Inflammatory macrophage treated with lipopolysaccharide for 1 hour (primary cell): ENCODE measurements at places on chromosomes 3 and 15.

DNA sequence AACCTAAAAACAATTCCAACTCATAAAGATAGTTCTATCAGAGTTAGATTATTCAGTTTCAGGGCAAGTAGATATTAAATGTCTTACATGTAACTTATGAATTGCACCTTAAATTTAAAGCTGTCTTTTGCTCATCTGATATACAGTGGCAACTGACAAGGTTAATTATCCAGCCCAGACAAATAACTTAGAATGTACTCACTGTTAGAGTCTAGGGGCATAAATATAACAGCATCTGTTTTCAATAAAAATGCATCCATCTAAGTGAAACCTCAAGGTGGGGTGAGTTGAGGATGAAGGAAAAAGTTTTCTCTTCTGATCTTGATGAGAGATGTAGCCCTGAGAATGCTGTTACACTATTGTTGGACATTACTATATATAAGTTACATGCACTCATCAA, 112.6 kb downstream of the FBN1 start:
- no peak for DNase-seq

GRCh38 chr3:49495023-49495422, 25.0 kb downstream of the DAG1 start:
- peak; percentile 48 for DNase-seq

DNA sequence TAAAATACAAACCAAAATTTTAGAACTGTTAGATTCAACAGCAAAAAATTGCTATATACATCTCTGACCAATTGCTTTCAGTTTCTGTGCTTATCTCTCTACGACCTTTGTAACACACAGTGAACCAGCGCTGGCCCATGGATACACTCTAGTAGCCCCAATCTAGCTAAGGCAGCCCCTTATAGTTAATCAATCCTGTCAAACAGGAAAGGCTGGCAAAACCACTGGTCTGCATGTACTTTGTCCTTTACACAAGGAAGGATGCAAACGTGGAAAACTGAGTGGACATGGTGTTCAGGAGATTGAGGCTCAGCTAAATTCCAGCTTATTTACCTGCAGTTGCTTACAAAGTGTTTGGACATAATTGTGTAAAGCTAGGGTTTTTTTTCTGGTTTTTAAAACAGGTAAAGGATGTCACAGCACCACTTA, 25.9 kb downstream of the ADGRG7 start:
- no peak for DNase-seq

DNA sequence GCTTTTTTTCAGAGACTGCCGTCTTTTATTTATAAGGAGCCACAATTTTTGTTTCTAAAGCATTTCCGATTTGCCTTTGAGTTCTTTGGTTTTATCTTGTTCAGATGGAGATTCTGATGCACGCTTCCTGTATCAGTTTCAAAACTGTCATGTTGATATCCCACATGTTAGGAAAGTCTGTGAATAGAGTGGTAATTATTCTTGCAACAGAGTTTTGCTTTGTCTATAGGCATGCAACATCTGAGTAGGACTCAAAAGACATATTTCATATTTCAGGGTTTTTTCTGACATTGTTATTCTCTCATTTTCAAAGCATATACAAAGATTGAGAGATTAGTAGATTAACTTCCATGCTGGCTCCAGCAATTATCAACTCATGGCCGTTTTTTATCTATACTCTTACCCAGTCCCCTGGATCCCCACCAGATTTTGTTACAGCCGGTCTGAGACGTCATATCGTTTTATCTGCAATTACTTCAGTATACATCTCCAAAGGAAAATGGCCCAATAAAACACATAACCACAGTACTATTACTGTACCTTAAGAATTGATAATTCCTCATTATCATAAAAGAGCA, 22.4 kb downstream of the PAQR5 start:
- peak; percentile 65 for DNase-seq

DNA sequence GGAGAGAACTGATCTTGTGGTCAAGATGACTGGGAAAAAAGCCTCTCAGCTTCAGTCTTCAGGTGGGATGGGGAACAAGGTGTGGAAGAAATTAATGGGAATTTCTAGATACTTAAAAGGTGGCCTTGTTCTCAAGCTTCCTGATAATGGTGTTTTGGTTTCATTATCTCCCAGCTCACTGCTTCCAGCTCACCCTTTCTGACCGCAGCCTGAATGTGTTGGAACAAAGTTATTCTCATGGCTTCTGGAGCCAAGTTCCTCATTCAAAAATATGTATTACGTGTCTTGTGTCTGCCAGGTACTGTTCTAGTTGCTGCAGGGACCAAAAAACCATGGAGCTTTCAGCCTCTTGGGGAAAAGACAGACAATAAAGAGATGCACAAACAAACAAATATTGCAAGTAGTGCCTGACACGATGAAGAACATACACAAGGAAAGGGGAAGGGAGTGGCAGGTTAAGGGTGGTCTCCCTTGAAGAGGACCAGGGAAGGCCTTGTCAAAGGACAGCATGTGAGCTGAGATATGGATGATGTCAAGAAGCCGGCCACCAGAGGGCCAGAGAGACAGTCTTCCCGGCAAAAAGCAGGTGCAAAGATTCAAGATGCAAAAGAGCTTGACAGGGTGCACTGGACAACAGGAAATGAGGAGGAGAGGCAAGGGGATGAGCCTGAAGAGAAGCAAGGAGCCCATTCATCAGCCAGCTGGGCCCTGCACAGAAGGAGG, 35.5 kb downstream of the ARRDC4 start:
- peak; percentile 56 for DNase-seq

GRCh38 chr3:12947504-12948369, 106.4 kb upstream of the RPL32 start:
- DNase-seq: no peak

- DNase-seq: no peak
Observed at GRCh38 chr15:43948691-43949325, 122.0 kb downstream of the WDR76 start.

- peak; percentile 92 for DNase-seq
Observed at GRCh38 chr15:44735482-44736180, 697 bp upstream of the TRIM69 start.

DNA sequence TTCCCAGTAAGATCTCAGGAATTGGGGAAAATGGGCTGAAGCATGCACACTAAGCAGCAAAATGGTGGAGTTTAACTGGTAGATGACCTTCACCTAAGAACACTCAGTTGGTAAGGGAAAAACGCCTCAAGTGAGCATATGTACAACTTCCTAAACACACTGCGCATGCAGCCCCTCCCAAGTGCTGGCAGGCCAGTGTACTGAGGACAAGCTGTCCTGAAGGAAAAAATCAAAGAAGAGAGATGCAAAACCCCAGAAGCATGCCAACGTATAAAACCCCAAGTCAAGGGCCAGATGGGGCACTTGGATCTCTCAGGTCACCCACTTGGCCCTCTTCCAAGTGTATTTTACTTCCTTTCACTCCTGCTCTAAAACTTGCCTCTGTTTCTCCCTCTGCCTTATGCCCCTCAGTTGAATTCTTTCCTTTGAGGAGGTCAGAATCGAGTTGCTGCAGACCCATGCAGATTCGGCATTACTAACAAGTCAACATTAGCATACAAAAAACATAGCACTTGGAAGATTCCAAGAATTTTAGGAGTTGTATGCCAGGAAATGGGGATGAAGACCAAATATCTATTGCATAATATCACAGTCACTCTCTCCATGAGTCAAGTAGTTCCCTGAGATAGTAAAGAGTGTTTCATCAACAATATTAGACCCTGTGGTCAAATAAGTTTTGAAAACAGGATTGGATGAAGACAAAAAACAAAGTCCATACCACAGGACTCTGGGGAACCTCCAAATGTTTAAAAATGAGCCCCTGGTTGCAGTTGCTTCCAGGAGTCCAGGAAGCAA, 10.8 kb upstream of the FYCO1 start:
- DNase-seq: peak; percentile 29

DNA sequence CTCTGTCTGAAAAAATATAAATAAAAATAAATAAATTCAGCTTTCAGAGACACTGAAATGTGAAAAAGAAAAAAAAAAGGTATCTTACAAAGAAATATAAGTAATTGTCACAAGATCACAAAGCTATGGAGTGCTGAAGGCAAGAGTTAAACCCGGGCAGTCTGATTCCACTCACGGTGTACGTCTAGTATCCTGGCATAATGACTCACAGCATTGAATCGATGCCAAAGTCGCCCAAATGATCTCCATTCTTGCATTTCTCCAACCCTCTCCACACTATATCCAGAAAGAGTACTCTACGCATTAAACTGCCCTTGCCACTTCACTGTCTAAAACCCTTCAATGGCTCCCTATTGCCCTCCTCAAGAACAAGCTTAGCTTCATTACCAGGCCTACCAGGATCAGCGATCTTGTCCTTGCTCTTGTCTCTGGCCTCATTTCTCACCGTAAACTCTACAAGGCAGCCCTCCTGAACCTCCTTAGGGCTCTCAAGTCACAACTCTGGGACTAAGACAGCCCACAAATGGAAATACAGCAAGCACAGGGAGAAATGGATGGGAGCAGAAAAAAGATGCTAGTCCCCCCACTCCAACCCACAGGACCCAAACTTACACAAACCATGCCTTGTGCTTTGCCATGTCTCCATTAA, 7.7 kb downstream of the SUCLG2 start:
- no peak for DNase-seq

GRCh38 chr15:80106051-80106450, 46.6 kb downstream of the ZFAND6 start:
- no peak for DNase-seq

GRCh38 chr3:194134231-194134756, 1.7 kb upstream of the HES1 start:
- peak; percentile 83 for DNase-seq

- no peak for DNase-seq
Observed at GRCh38 chr15:28899061-28899738, 13.4 kb downstream of the APBA2 start.

- DNase-seq: peak; percentile 40
Observed at GRCh38 chr3:39147711-39148434, 5.5 kb downstream of the CSRNP1 start.

- no peak for DNase-seq
Observed at GRCh38 chr3:95097493-95097892, 1034.6 kb downstream of the NSUN3 start.

DNA sequence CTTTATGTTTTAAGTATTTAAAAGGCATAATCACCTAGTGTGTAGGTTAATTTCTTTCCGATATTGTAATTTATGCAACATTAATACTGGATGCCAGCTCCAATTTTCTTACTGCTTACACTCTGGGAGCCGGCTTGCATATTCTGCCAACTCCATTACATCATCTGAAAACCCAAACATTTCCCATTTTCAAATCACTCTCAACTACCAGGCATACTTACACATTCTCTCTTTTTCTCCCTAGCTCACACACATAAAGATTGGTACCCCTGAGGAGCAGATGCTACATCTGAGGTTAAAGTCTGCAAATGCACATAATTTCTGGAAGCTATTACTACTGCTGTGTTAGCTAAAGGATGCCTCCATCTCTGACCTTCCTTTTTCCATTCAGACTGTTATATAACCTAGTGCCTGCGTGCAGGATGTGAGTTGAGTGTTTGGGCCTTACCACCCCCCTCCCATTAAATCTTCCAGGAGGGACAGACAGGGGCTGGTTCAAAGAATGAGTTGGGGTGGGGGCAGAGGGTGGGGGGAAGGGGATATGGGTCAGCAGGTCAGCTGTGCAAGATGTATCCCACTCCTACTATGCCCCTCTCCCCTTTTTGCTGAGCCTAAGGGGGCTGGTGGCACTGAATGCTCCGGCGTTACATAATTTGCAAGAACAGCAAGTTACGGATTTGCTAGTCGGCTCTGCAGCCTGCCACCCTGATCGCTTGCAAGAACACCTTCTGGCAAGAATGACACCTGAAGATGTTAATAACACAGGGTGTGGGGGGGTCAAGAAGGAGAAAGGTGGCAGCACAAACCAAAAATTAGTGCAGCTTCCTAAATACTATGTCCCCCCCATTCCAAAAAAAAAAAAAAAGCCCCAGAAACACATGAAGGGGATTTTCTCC, 2.5 kb downstream of the RORA start:
- no peak for DNase-seq

GRCh38 chr3:122681284-122681973, 790 bp downstream of the PARP14 start:
- peak; percentile 35 for DNase-seq

DNA sequence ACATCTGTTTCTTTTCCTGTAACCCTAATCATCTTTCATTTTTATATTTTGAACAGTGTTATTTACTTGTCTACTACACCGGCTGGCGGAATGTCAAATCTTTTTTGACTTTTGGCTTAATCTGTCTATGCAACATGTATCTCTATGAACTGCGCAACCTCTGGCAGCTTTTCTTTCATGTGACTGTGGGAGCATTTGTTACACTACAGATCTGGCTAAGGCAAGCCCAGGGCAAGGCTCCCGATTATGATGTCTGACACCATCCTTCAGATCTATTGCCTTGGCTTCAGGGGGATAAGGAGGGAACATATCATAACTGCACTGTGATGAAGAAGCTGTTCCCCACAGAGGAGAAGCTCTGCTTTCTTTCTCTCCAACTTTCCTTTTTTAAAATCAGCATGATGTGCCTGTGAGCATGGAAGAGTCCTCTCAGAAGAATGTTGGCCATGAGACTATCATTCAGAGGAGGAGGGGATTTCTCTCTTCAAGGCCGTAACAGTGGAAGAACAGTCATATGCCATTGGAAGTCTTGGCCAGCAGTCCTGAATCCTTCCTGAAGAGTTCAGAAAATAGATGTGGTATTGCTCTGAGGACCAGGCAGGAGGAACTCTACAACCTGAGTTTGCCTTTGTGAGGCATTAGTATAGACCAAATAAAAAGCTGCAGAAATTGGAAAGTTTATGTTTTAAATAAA, 69.9 kb downstream of the SEC22A start:
- no peak for DNase-seq

GRCh38 chr15:28043691-28044091, 55.4 kb downstream of the OCA2 start:
- no peak for DNase-seq

DNA sequence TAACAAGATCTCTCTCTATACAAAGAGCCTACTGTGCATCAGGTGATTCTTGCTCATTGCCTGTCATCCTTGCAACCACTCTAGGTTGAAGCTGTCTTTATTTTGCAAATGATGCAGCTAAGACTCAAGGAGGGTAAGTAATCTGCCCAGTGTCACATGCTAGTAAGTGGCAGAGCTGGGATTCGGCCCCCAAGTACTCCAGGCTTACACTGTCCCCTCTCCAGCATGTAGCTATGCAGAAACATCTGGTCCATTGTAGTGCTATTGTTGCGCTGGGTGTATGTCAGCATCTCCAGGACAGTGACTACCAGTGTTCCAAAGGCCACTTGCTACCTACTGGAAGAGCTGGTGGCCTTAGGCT, 248.9 kb downstream of the SLCO3A1 start:
- DNase-seq: no peak

DNA sequence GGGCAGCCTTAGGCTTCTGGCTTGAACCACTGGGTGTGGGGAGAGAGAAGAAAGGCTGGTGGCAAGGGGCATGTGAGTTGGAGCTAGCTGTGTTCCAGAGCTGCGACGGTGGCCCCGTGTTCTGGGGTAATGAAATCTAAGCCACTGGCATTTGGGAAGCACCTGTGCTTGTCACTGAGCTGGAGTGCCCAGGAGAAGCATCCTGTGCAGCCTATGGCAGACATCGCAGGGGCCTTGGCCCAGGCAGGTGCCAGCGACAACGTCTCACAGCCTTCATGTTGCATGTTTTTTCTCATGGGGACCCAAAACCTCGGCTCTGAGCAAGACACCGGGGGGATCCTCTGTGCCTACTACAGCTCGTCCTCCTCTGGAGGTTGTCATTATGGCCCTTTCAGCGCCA, 91.1 kb upstream of the PLXNA1 start:
- DNase-seq: no peak

- DNase-seq: no peak
Observed at GRCh38 chr3:155242342-155242741, 51.1 kb downstream of the STRIT1 start.
